ENCODE measurements at places on chromosomes 6 and 20.

DNA sequence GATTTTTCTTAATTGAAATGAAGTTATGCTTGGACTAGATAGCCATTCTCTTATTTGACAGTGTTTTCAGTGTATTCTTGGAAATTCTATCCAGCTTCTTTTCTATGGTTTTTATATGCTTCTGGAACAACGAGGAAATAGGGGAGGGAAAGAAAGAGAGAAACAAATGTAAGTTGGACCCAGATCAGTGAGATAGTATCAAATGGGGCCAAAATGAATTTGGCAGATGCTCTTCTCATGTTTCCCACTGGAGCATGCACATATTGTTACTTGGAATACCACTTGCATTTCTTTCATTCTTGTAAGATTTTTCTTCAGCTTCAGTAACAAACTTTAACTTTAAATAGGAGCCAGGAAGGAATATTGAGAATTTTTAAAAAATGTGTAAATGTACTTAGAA is 312.3 kb downstream of the PRL start:
- DNase-seq: no peak

GRCh38 chr20:1803061-1803931 is 91.9 kb upstream of the SIRPA start:
- DNase-seq: no peak

DNA sequence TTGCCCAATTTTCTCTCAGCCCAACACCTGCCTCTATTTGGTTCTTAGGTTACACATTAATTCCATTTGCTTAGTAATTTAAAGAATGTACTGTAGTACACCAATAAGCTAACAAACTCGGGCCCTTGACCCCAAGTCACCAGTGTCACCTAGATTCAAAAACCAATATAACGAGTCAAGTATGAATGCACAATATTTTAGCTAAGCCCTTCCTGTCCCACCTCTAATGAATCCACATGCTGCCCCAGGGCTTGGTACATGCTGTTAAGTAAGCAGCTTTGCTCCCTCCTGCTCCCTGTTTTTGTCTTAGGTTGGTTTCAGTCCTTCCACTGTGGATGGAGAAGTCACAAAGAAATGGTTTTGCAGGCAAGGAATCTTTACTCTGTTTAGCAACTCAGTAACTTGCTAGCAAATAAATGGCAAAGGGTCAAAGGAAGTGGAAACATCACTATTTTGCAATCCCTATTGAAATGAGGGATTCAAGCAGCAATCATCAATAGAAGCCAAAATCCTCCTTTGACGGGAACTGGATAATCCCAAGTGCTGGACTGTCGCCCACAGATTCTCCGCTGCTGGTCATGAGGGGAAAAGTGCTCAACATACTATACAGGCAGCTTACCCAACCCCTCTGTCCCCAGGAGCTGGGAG is 5.0 kb upstream of the MPC1 start:
- DNase-seq: no peak

GRCh38 chr20:46063652-46064054 is 26.1 kb downstream of the NCOA5 start:
- DNase-seq: no peak

DNA sequence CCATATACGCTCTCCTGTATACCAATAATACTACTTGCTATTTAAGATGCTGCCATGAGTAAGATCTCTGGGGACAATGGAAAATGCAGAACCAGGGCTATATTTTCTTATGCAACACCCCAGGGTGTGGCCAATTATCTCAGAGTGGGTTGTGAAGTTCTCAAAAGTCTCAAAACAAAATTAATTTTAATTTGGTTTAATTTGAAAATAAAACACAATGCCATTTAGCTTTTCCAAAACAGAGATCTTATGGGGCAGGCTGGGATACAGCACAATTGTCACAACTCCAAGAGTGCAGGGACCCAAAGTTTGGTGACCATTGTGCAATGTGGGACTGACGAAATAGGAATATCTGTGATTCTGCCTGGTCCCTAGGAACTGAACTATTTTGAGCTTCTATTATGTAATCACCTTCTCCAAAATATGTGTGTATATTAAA is 43.1 kb downstream of the MBOAT1 start:
- no peak for DNase-seq

DNA sequence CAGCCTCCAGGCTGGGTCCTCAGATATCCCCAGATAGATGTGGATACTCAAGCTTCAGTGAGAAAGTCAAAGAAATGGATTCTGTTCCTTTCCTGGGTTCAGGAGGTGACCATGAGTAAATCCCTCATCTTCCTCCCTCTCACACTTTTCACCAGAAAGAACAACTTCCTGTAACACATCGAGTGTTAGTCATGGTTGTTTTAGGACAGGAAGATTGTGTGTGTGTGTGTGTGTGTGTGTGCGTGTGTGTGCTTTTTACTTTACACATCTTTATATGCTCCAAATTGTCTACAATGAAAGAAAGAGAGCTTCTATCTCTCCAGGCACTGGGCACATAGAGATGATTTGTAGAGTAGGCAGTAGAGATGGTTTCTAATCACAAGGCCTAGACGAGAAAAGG is 139.9 kb downstream of the TBXT start:
- DNase-seq: no peak

DNA sequence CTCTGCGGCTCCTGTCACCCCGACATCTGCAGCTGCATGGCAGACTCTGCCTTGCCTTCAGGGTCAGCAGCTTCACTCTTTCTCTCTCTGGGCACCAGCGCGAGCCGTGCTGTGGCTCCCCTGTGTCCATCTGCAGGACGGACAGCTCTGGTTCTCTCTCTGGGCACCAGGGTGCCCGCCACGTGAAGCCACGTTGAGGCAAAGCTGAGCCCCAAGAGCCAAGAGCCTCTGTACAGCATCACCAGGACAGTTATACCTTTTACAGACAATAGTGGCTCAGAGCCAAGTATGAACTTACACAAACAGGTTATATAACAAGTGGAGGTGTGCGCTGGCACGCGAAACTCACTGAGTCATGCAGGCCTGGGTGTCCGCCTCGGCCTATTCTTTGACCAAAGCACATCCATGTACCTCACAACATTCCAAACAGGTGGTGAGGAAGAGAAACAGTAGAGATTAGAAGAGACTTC is 50.8 kb downstream of the FAM50B start:
- DNase-seq: no peak

DNA sequence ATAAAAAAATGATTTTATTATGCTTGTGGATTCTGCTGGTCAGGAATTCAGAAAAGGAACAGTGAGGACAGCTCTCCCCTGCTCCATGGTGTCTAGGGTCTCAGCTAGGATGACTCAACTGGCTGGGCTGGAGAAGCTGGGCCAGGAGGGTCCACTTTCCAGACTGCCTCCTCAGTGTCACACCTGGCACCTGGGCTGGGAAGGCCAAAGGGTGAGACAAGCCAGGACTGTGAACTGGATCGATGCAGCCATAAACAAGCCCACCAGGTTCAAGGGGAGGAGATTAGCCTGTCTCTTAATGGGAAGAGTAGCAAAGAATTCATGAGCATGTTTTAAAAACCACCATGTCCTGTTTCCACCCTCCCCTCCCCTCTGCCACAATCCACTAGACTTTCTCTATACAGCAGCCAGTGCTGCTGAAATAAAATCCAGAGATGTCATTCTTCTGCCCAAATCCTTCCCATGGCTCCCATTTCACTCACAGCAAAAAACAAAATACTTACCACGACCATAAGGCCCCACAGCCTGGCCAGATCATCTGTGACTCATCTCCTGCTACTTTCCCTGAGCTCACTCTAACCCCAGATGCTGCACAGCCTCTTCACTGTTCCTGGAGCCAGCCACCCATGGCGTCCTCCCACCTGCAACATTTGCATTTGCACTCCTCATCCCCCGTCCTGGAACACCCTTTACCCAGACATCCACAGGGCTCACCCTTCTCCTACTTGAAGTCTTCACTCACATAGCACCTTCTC is 13.8 kb downstream of the SPTLC3 start:
- DNase-seq: no peak

- DNase-seq: no peak
These were observed 2.2 kb upstream of the APMAP start for GRCh38 chr20:24994470-24995368.

- no peak for DNase-seq
These were observed 41.9 kb downstream of the MTHFD1L start for GRCh38 chr6:150907383-150907782.

GRCh38 chr6:163688739-163689362 is 274.3 kb downstream of the QKI start:
- DNase-seq: no peak

GRCh38 chr20:49854190-49854875 is 41.7 kb downstream of the SLC9A8 start:
- no peak for DNase-seq

GRCh38 chr6:21780679-21781078 is 187.1 kb downstream of the SOX4 start:
- DNase-seq: no peak

DNA sequence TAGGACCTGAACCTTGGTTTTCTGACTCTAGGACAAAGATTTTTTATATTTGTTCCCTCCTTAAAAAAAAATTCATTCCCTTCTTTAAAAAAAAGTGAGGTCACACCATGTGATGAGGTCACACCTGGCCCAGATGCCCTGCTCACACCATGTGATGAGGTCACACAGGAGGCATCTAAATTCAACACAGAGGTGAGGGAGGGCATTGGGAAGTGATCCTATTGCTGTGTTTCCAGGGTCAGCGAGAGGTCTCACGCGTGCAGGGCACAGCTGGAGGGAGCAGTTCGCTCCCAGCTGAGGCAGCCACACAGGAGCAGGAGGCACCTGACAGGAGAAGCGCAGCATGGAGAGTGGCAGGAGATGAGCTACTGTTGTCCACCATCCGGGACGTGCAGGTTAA is 92.5 kb downstream of the SLC22A23 start:
- no peak for DNase-seq

DNA sequence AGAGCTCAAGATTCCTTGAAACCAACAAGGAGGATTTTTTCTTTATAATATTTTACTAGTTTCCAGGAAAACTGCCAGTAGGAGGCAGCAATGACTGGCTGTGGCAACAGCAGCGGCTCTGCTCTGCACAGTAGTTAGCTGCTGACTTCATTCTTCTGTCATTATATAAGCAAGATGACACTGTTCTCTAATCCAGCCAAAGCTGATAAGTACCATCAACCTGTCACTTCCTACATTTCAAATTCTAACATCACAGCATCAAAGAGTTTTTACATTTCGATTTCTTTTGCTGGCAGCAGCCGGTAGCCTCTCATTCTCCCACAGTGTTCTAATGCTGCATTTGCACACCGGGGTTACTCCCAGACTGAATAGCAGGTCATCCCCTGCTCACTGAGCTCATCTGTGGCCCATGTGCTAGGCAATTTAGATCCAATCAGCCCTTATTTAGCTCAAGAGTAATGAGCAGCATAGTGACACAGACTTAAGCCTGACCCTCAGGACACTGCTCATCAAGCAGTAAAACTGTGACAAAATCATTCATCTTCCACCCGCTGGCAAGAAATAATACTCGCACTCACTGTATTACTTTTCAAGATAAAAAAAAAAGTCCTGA is 67.8 kb downstream of the MMS22L start:
- no peak for DNase-seq

DNA sequence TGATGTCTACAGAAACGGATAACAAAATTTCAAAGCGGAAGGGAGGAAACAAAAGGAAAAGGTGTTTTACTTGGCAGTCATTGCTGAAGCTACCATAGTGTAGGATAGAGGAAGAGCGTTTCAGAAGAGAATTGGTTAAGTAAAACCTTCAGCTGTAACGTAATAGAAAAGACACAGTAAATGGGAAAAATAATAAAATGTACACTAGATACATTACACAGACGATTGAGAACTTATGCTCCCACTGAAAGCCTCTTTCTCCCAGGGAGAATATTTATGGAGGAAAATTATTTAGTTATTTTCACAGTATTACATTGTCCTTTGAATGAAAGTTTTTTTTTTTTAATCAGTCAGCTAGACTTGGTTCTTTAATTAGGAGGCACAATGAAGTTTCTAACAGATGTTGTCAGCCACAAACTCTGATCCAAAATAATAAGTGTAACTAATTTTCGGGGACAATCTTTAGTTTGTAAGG is 90.7 kb upstream of the PRDM1 start:
- DNase-seq: no peak

DNA sequence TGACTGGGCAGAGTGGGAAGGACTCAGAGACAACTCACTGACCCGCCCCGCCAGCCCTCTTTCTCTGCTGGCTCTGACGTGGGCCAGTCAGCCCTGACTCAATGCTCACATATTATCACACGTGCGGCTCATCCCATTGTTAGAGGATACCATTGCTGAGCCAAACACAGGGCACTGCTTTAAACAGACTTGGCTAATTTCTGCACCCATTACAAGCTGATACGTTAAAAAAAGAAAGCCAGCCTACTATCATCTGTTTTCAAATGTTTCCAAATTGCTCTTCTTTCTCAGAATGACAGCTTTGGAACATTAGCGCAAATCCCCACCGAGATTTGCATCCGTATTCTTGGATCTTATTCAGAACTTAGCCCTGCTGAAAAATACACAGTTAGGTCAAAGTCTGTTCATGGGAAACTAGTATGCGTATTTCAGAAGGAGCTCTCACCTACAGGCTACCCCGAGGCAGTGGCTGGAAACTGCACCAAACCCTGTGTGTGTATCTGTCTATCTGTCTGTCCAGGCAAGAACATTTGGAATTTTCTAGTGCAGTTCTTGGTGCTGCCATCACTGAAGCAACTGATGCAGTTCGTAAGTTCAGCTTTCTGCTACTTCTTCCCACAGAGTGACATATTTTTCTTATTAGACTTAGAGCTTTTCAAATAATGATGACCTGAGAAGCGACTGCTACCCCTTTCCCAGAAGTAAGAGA is 32.8 kb downstream of the RAMACL start:
- no peak for DNase-seq

DNA sequence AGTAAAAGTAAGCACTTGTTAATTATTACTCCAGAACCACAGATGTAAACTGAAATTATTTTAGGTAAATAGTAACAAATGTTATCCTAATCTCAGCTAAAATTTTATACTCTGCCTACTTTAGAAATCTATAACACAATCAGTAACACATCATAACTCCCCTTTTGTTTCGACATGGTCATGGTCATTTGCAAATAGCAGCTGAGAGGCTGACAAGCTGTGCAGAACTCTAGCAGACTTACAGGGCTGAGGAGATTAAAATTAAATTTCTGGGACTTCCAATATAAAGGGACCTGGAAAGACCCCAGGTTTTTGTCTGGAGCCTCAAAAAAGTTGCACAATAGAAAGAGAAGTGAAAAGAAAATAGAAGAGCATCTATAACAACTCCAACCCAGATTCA is 88.8 kb downstream of the PRL start:
- DNase-seq: no peak

- no peak for DNase-seq
These were observed 394.9 kb downstream of the BTBD9 start for GRCh38 chr6:38244869-38245268.

DNA sequence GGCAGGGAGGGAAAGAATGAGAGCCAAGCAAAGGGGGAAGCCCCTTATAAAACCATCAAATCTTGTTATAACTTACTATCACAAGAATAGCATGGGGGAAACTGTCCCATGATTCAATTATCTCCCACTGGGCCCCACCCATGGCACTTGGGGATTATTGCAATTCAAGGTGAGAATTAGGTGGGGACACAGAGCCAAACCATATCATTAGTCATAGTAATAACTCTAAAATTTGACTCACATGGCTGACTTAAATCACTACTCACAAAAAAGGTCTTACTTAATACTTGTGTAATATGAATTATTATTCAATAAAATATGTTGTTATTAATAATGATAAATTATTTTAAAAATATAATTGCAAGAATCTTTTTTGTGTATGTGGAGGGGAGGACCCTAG is 178.1 kb upstream of the TCF21 start:
- DNase-seq: no peak
